ENCODE measurements at places on chromosomes 1 and 21. TPM values are rescaled to one million over a fixed set of nuclear protein-coding genes. Genes with fewer than 3 reads are reported as not detected.

AIRE gene
- not detected for total RNA-seq

DNTTIP2 gene
- 85.0 TPM for total RNA-seq

AMY2A gene
- not detected for total RNA-seq

OR2T29 gene
- not detected for total RNA-seq

C8A gene
- not detected for total RNA-seq

ARHGEF10L gene
- total RNA-seq = not detected

DNA sequence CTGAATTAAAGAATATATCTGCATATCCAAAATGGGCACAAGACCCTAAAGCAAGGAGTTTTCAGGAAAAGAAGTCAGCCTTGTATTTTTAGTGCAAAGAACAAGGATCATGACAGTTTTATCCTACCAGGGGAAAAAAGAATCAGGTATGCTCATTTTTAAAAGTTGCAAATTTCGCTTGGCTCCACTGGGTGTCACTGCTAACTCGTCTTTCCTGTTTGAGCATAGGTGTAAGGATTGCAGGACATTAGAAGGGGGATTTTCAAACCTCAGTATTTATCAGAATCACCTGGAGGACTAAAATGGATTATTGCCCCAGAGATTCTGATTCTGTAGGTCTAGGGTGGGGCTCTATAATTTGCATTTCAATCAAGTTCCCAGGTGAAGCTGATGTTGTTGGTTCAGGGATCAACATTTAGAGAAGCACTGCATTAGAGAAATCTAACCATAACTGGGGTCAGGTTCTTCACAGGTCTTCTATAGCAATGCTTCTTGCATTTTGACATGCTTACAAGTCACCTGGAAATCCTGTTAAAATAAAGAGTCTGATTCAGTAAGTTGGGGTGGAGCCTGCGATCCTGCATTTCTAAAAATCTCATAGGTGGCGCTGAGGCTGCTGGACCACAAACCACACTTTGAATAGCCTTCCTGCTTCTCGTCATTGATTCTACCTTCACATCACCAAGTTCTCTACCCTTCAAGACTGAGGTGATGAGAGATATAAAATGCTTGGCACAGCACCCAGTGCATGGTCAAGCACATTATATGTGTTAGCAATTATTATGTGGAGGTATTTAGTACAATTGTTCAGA lies 39.6 kb downstream of the NUF2 start:
- H3K4me1 ChIP-seq = no peaks in the 10 kb centered on the region
- H3K4me3 ChIP-seq = no peak overlapping the region
- peaks cover 11% of the 10 kb centered on the region for H3K27me3 ChIP-seq
- no peak overlapping the region for H3K27ac ChIP-seq

- H3K4me1 ChIP-seq = no peaks in the 10 kb centered on the region
- DNase-seq = no peak
- H3K27me3 ChIP-seq = no peaks in the 10 kb centered on the region
- peaks cover 1% of the 10 kb centered on the region for H3K36me3 ChIP-seq
- H3K27ac ChIP-seq = no peak overlapping the region
- H3K4me3 ChIP-seq = no peak overlapping the region
Observed at GRCh38 chr21:36218691-36219090, 62.1 kb downstream of the DOP1B start.

- H3K4me1 ChIP-seq = peaks cover 22% of the 10 kb centered on the region
- H3K36me3 ChIP-seq = peaks cover 4% of the 10 kb centered on the region
- no peak overlapping the region for H3K4me3 ChIP-seq
- no peak overlapping the region for H3K27ac ChIP-seq
Observed at GRCh38 chr1:53562981-53563379, 103.8 kb downstream of the DMRTB1 start.

DNA sequence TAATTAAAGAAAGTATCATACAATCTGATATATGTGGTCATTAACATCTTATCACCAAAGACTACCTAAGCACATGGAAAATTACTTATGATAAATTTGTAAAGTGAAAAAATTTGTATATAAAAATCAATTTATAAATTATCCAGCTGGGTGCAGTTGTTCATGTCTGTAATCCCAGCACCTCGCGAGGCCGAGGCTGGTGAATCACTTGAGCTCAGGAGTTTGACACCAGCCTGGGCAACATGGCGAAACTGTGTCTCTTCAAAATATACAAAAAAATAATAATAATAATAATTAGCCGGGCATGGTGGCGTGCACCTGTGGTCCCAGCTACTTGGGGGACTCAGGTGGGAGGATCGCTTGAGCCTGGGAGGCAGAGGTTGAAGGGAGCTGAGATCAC lies 82.8 kb upstream of the SYT6 start:
- no peaks in the 10 kb centered on the region for H3K4me1 ChIP-seq
- no peak overlapping the region for H3K4me3 ChIP-seq
- H3K36me3 ChIP-seq = peaks cover 4% of the 10 kb centered on the region
- H3K27me3 ChIP-seq = no peaks in the 10 kb centered on the region
- H3K27ac ChIP-seq = no peak overlapping the region
- DNase-seq = no peak

GRCh38 chr1:100292711-100293110 lies 26.7 kb downstream of the RTCA start:
- H3K27ac ChIP-seq = peak overlapping the region; percentile 76
- peaks cover 4% of the 10 kb centered on the region for H3K36me3 ChIP-seq

DNA sequence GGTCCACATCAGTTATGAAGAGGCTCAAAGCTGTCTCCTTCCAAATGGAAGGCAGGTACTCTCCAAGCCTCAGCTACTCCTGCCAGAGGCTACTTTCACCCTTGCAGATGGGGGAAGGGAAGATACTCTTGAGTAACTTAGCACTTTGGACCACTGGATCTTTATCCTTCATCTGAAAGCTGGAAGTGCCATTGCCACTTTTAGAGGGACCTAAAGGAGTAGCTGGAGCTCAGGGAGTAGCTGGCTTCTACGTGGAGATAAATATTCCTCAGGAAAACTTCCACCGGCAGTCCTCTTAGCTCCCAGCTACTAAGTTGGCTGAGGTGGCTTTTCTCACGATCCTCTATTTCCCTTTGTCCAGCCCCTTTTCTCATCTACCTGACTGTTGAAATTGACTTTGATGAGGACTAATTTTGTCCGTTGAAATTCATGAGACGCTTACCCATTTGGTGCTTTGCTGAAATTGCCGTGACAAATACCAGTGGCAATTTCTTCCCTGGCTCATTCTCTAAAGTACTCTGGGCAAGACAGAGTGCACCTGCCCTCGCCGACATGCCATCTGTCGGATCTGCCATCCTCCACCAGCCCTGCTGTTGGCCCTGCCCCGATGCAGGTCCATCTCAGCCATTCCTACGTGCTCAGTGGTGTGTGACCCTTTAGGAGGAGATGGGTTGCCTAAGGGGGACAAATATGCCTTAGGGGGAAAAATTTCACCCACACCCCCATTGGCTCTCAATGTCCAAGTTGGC lies 13.6 kb downstream of the IGSF21 start:
- no peak overlapping the region for H3K27ac ChIP-seq
- peaks cover 27% of the 10 kb centered on the region for H3K27me3 ChIP-seq
- H3K36me3 ChIP-seq = no peaks in the 10 kb centered on the region
- H3K4me1 ChIP-seq = no peaks in the 10 kb centered on the region
- no peak for DNase-seq
- H3K4me3 ChIP-seq = no peak overlapping the region

GRCh38 chr1:68046885-68047658 lies 3.4 kb downstream of the DIRAS3 start:
- H3K4me1 ChIP-seq = peaks cover 4% of the 10 kb centered on the region
- H3K36me3 ChIP-seq = no peaks in the 10 kb centered on the region
- no peak overlapping the region for H3K27ac ChIP-seq
- H3K4me3 ChIP-seq = peak overlapping the region; percentile 49
- peak; percentile 7 for DNase-seq
- peaks cover 42% of the 10 kb centered on the region for H3K27me3 ChIP-seq

- H3K4me1 ChIP-seq = no peaks in the 10 kb centered on the region
- no peak overlapping the region for H3K4me3 ChIP-seq
- H3K36me3 ChIP-seq = no peaks in the 10 kb centered on the region
- H3K27me3 ChIP-seq = peaks cover 7% of the 10 kb centered on the region
- H3K27ac ChIP-seq = no peak overlapping the region
- no peak for DNase-seq
Observed at GRCh38 chr1:43256675-43257570, 12.9 kb upstream of the TMEM125 start.

- peak overlapping the region; percentile 69 for H3K27ac ChIP-seq
- H3K27me3 ChIP-seq = no peaks in the 10 kb centered on the region
- peaks cover 2% of the 10 kb centered on the region for H3K36me3 ChIP-seq
- H3K4me1 ChIP-seq = peaks cover 8% of the 10 kb centered on the region
- no peak overlapping the region for H3K4me3 ChIP-seq
Observed at GRCh38 chr1:45647248-45648021, 23.6 kb upstream of the CCDC17 start.
